ENCODE measurements at places on chromosomes 6 and 20.

- DNase-seq: no peak
Observed at GRCh38 chr20:50720582-50720981, 10.8 kb upstream of the PARD6B start.

GRCh38 chr20:52837378-52837777, 134.8 kb upstream of the TSHZ2 start:
- no peak for DNase-seq

DNA sequence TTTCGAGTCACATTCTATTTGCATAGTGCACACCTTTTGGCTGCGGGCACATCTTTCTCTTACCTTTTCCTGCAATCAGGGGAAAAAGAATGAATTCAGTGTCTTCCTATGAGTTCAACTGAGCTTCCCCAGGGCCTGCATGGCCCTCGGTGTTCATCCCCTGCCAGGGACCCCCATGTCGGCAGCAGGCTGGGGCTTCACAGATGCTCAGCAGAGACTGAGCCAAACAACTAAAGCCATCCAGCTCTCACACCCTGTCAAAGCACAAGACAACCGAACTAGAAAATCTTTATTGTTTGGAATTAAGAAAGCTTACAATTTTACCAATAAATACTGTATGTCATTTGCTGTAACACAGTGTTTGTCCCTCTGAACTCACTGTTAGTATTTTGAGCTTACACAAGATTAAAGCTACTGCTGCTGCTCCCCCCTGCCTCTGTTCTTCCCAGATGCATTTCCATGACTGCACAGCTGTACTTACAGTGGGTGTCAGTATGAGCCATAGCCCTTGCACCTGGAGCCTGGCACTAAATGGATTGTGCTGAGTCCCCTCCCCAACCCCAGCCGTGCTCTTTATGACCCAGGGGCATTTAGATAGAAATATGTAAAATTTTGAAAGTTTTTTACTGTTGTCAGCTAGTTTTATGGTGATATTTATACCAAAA, 205.8 kb downstream of the TMEM242 start:
- no peak for DNase-seq

DNA sequence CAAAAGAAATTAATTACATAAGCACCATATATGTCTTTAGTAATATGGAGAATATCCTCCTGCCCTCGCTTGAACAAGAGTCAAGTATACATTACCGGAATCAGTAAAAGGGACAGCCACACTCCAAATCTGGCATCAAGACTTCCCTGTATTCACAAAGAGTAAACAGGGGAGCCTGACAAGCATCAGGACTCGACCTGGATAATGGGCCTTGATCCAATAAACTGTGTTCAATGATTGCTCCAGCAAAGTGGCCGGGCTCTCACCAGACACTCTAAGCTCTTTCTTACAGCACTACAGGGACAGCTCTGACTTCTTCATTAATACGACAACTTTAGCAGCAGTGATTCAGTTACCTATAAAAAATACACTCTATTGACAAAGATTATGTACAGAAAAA, 307.9 kb upstream of the POU3F2 start:
- no peak for DNase-seq

DNA sequence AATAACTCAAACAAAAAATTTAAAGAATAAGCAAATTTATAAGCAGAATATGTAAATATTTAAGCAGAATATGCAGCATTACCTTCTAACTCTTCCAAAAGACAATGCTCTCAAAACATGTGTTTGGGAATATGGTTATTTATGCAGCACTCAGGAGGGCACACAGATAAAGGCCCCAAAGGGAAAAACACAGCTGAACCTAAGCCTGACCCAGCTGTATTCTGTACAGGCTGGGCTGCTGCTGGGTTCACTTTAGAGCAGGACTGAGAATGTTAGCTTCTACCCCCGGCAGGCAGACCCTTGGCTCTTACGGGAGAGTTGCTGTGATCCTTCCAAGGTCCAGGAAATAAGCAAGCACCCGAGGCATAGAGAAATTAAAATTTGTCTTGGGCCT, 37.3 kb downstream of the ABHD12 start:
- no peak for DNase-seq

All from AG10803 (cell line).